ENCODE measurements at places on chromosomes 11 and 22. TPM values are rescaled to one million over a fixed set of nuclear protein-coding genes. Genes with fewer than 3 reads are reported as not detected.

MPPED2 gene
- 0.44 TPM for total RNA-seq

FAT3 gene
- total RNA-seq = 0.17 TPM

ADORA2A gene
- total RNA-seq = 1.2 TPM

MS4A8 gene
- not detected for total RNA-seq

OR52I1 gene
- total RNA-seq = not detected

P2RX3 gene
- total RNA-seq = not detected

ZNF280A gene
- total RNA-seq = 0.15 TPM

ZC3H12C gene
- total RNA-seq = 11.7 TPM
